Activated CD8-positive, alpha-beta T cell treated with anti-CD3 and anti-CD28 coated beads, Interleukin-2, amount 10 ng/mL, durations not matched to agents 7 days and 5 days (primary cell): ENCODE measurements at places on chromosomes 4 and X.
A peak's percentile ranks its signal among the peaks of the same experiment; 100 is the strongest.

DNA sequence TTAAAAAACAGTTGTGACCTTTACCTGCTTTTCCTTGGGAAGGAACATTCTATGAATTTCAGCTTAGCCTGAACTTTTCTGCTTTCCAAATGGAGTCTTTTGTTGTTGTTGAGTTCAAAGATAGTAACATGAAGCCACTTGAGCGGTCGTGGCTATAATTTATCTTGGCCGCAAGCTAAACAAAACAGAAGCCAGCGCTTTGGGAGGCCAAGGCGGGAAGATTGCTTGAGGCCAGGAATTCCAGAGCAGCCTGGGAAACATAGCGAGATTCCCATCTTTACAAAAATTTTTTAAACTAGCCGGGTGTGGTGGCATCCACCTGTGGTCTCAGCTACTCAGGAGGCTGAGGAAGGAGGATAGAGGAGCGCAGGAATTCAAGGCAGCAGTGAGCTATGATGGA is 29.9 kb downstream of the TKTL1 start:
- no peak for DNase-seq

DNA sequence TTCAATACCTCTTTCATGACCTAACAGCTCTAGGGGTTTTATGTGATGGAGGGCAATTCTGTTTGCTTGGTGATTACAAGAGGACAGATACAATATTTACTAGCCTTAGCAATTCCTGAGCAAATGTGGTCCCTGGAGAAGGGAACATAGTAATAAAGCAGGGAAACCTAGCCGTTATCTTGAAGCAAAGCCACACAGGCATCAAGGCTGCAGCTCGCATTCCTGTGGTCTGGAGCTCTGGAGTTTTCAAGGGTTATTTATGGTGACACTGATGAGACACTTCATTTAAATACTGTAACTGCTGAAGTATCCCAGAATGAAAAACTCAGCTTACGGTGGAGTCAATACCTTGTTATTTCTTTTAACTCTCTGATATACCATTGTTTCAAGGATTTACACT is 66.8 kb downstream of the AFF2 start:
- DNase-seq: no peak

DNA sequence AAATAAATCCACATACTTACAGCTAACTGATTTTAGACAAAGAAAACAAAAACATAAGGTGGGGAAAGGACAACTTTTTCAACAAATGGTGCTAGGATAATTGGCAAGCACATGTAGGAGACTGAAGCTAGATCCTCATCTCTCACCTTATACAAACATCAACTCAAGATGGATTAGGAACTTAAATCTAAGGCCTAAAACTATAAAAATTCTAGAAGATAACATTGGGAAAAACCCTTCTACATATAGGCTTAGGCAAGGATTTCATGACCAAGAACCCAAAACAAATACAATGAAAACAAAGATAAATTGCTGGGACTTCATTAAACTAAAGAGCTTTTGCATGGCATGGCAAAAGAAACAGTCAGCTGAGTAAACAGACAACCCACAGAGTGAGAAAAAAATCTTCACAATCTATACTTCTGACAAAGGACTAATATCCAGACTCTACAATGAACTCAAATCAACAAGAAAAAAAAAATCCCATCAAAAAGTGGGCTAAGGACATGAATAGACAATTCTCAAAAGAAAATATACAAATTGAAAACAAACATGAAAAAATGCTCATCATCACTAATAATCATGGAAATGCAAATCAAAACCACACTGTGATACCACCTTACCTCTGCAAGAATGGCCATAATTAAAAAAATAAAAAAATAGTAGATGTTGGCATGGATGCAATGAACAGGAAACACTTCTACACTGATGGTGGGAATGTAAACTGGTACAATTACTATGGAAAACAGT is 14.1 kb upstream of the AFP start:
- no peak for DNase-seq

DNA sequence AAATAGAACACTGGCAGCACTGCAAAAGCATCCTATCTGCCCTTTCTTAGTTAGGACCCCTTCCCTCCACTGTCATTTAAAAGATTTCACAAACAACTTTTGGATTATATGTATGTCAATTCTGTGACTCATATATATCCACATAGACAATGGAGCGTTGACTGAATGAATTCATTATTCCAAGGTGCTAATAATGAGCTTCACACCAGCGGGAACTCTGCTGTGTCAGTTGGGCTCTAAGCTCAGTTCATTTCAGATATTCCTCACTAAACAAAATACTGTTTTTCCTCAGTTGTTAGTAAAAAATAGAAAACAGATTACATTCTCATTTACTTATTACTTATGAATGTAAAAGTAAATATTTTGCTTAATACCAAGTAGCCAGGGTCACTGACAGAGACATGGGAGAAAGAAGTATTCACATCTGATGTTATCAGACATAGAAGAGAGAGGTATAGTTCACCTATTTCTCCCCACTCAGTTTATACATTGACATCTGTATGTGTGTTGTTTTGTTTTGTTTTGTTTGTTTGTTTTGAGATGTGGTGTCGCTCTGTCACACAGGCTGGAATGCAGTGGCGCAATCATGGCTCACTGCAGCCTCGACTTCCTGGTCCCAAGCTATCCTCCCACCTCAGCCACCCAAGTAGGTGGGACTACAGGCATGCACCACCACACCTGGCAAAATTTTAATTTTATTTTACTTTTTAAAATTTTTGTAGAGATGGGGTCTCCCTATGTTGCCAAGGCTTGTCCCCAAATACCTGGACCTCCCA is 10.9 kb downstream of the NFKB1 start:
- DNase-seq: no peak

GRCh38 chrX:85244450-85245211 is 840 bp downstream of the ZNF711 start:
- DNase-seq: peak; percentile 19

DNA sequence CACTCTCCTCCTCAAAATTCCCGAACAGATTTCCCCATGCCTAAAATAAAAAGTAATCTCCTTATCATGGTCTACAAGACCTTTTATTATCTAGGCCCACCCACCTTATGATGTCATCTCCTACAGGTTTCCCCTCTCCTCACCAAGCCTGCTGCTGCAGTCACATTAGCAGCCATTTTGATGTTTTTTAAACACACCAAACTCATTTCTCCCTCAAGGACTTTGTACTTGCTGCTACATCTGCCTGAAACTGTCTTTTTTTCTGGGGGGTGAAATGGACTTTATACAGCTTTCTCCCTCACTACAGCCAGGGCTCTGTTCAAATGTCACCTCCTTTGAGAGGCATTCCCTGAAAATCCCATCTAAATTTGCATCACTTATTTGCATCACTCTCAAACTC is 90.2 kb upstream of the TAB3 start:
- DNase-seq: no peak

GRCh38 chrX:20144491-20144890 is 2.9 kb upstream of the EIF1AX start:
- no peak for DNase-seq

GRCh38 chrX:9593756-9594155 is 128.9 kb downstream of the TBL1X start:
- DNase-seq: no peak

DNA sequence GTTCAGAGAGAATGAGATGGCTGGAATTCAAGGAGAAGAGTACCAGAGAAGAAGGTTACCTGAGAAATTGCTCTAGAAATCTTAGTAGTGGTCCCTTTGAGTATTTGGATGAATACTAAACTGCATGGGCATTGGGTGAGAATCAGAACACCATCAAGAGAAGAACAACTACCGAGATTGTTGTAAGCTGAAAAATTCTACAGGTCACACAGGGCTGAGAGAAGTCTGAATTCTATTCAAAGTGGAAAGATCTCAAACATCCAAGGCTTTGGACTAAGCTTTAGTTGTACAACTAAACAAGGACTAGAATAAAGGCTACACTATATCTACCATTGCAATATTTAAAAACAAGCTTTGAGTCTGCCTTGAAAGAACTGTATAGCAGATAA is 40.8 kb downstream of the LRBA start:
- no peak for DNase-seq

DNA sequence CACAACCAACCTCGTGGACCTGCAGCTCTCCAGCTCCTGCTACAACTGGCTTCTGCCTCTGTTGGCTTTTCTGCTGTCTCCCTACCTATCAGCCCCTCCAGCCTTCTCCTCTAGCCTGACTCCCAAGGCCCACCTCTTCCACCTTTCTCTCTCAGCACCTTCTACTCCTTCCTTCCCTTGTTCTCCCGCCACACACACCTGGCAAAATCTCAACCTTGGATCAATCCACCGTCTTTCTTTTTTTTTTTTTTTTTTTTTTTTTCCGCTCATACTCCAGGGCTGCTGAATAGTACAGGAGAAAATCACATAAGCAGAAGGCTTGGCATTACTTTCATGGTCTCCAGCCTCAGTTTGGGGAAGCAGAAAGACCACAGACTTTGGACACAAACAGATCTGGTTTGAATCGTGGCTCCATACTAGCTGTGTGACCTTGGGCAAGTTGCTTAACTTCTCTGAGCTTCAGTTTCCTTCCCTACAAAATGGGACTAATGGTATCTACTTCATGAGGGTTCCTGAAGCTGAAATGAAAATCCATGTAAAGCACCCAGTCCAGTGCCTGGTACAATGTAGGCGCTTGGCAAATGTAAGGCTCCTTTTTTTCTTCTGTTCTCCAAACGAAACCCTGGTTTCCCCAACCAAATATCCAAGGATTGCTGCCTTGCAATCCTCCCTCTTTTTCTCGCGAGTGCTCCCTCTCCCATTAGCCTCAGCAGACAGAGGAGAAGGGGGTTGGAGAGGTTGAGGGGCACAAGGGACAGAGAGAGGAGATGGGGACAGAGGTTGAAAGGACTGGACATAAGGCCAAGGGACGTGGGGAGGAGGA is 1.7 kb downstream of the FGD1 start:
- DNase-seq: no peak

DNA sequence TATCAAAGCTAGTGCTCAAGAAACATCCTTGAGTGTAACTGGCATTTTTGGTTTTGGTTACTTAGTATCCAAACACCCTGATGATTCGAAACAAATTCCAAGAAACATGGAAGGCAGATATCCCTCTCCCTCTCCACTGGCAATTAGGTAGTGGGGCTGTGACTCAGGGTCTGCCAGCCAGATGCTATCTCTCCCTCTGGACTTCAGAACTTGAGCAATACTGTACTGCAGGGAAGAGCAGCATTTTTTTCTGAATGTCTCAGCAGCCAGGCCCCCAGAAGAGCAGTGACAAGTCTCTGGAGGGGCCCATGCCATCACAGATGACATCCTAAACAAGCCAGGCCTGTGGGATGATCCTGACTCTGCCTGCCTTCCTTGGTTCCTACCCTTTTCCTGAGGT is 37.3 kb upstream of the BCORL1 start:
- DNase-seq: no peak

GRCh38 chrX:147550217-147550616 is 361.5 kb upstream of the FMR1 start:
- peak; percentile 20 for DNase-seq

- no peak for DNase-seq
These were observed 97.5 kb upstream of the STOX2 start for GRCh38 chr4:183807420-183808096.

- DNase-seq: peak; percentile 22
These were observed 44.0 kb downstream of the SLC25A5 start for GRCh38 chrX:119512146-119512800.

DNA sequence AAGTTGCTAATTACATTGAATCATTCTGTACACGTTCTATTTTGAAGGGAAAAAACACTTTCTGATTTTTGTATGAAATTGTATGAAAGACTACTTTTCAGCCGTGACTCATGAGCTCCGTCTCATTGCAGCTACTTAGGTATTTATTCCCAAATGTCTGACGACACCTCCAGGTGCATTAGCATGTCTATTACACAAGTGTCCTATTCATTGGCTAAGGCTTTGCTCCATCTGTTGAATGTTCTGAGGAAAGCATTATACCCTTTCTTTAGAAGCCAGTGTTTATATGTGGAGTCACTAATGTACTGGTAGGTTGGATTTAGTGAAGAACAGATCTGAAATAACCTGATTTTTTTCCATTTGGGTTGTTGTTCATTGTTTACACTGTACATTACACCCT is 51.8 kb downstream of the MAP7D3 start:
- DNase-seq: no peak

DNA sequence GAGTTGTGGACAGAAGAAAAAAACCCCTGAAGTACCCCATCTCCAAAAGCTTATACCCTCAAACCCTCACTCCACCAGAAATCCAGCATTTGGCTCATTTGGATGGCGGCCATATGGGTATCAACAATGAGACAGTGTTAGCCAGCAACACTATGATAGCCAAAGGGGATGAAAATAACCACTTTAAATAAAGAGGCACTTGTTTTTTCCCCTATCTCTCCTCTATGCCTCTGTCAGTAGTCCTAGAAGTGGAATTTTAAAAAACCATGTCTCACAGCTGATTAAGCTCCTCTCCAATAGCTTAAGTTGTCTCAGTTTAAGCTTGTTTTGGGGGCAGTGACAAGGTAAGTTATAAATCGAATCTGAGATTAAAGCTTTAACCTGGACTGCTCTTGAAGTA is 124.0 kb downstream of the MOSPD2 start:
- no peak for DNase-seq

- no peak for DNase-seq
These were observed 235.1 kb upstream of the SPOCK3 start for GRCh38 chr4:167469436-167469835.

DNA sequence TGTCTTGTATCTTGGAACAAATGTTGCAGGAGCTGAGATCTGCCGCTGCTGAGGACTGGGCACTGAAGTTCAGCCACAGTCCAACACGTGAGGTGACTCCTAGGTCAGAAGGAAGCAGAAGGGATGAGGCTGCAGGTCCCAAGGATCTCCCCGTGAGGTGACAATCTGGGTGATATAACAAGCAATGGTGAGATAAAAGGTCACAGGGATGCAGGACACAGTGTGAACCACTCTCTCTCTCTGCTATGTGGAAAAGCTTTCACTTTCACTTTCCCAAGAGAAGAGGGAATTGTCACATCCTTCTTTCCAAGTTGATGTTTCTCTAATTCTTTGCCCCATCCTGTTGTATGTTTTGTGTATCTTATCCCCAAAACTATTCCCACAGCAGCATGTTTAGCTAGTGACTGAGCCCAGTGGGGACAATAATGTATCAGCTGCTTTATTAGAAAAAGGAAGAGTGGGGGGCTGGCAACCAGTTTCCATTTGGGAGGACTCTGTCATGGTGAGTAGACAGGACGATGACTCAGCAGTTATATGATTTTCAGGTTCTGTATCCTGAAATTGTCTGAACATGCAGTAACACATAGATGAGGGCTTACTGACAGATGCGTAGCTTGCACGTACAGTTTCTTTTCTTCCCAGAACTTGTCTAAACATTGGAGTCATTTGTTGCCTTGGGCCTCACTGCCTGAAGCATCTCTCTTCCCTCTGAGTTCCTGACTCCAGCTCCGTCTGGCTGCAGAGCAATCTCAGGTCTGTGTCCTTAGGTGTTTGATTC is 1415.8 kb upstream of the TENM3 start:
- no peak for DNase-seq
